ENCODE measurements at places on chromosomes 6 and 20.
A peak's percentile ranks its signal among the peaks of the same experiment; 100 is the strongest.

DNA sequence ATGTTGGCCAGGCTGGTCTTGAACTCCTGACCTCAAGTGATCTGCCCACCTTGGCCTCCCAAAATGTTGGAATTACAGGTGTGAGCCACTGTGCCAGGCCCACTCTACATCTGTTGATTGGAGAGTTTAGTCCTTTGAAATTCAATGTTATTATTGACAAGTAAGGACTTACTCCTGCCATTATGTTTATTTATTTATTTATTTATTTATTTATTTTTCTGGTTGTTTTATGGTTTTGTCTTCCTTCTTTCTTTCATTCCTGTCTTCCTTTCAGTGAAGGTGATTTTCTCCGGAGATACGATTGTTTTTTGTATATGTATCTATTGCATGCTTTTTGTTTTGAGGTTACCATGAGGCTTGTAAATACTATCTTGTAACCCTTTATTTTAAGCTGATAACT is 602.6 kb downstream of the EPM2A start:
- DNase-seq: no peak

GRCh38 chr20:57317789-57318371 is 11.7 kb upstream of the SPO11 start:
- no peak for DNase-seq

GRCh38 chr20:51424270-51425117 is 118.0 kb downstream of the NFATC2 start:
- DNase-seq: no peak

GRCh38 chr6:18527836-18528743 is 140.9 kb downstream of the RNF144B start:
- peak; percentile 57 for DNase-seq

GRCh38 chr20:2280082-2280481 is 15.7 kb upstream of the TGM3 start:
- no peak for DNase-seq

DNA sequence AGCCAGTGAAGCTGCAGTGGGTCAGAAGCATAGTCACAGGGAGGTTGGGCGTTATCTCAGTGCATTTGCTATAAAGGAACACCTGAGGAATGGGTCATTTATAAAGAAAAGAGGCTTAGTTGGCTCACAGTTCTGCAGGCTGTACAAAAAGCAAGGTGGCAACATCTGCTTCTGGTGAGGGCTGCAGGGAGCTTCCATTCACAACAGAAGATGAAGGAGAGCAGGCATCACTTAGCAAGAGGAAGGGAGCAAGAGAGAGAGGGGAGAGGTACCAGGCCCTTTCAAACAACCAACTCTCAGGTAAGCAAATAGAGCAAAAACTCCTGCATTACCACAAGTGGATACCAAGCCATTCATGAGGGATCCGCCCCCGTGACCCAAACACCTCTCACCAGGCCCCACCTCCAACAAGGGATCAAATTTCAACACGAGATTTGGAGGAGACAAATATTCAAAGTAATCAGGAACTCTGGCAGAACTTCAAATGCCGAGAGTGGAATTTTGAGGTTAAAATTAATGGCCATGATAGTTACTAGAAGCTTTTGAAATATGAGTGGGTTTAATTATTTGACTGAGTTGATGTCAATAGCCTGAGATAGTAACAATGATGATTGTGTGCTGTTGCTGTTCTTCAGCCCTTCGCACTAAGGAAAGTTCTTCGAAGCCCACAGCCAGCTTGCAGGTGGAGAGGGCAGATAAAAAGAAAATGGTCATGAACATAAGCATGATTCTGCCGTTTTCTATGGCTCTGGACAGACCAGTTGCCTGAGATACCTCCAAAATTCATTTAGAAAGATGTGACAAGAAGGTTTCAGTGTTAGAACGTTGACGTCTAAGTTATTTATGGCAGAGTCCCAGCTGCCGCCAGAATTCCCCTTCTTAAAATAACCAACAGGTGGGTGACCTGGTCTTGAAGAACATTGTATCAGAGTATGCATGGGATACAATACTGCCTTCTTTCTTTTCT is 55.3 kb upstream of the ADTRP start:
- no peak for DNase-seq

DNA sequence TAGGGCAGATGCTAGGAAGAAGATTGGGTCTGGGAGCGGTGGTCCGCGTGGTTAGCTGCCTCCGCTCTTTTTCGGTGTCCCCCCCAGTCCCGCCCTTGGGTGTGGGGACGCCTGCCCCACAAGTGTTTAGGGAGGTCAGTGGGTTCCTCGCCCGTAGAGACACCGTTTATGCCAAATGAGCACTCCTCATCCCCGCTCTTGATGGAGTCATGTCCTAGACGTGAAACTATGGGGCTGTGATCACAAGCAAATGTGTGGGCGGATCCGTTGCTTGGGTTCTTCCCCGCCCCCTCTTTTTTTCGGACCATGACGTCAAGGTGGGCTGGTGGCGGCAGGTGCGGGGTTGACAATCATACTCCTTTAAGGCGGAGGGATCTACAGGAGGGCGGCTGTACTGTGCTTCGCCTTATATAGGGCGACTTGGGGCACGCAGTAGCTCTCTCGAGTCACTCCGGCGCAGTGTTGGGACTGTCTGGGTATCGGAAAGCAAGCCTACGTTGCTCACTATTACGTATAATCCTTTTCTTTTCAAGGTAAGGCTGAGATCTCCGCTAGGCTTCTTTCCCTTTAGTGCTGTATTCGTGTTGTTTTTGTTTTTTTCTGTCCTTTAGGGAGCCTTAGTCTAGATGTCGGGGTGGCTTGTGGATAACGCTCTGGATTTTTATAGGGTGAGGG is at the start of gene HSP90AB1:
Gene HSP90AB1 (plus strand): TSS at position 439 of the 675 bp plus-strand sequence. CDS start 1,529 bp downstream, outside the sequence.
- DNase-seq: peak; percentile 97

DNA sequence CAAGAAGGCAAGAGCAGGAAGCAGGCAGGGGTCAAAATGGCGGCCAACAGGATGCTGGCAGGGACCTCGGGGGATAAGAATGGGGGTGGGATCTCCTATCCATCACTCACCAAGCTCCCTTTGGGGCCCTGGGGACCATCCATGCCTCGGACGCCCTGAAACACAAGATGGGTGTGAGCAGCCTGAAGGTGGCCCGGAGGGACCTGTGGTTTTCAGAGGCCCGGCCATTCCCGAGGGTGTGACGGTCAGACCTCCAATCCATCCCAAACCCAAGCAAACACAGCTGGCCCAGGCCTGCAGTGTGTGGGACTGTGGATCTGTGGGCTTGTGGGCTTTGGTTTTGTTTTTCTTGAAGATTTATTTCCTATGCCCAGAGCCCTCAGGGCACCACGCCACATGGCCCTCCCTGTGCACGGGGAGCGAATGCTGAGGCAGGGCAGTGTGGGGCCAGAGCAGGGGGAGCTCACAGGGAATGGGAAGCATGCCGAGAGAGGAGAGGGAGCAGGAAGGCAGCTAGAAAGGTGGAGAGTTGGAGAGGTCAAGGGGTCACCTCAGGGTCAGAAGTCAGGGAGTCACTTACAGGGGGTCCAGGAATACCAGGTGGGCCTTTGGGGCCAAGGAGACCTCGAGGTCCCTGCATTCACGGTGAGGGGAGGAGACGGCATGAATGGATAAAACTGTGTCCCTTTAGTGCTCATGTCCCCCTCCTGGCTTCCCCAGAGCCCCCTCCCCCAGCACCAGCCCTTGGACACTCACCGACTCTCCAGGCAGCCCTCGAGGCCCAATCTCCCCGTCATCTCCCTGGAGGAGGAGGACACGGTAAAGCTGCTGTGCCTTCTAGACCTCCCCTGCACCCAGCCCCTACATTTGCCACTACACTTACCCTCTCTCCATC is 14.5 kb downstream of the COL11A2 start:
- no peak for DNase-seq

- DNase-seq: no peak
These were observed 40.7 kb downstream of the TAF8 start for GRCh38 chr6:42090819-42091717.

DNA sequence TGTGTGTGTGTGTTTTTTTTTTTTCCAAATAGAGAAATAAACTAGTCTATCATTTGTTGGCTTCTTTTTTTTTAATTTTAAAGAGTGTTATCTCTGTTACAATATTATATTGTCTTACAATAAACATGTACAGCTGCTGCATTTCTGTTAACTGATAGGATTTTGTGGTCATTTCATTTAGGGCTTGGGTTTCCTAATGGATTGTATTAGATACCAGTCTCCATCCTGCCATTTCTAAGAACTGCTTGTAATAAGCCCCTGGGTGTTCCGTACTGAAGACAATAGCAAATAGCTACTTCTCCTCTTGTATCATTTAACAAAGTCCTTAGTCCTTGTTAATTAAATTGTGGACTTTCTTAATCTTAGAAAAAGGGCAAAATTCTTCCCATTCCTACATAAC is 45.7 kb downstream of the SOBP start:
- DNase-seq: no peak

DNA sequence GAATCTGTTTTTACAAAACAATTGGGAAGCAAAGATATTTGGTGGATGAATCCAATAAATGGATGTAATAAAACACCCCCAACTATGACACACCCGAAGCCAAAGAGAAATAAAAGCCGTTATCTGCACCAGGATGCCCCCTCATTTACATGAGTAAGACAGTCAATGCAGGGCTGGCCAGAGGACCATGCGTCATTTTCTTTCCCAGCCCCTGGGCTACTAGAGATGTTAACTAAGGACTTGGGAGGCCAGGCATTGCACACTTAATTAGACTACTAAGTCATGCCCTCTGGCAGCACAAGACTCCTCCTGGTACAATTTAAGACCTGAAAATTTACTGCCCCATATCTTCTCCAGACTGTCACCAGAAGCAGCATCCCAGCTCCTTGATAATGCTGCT is 3.2 kb downstream of the LEMD2 start:
- DNase-seq: peak; percentile 33

DNA sequence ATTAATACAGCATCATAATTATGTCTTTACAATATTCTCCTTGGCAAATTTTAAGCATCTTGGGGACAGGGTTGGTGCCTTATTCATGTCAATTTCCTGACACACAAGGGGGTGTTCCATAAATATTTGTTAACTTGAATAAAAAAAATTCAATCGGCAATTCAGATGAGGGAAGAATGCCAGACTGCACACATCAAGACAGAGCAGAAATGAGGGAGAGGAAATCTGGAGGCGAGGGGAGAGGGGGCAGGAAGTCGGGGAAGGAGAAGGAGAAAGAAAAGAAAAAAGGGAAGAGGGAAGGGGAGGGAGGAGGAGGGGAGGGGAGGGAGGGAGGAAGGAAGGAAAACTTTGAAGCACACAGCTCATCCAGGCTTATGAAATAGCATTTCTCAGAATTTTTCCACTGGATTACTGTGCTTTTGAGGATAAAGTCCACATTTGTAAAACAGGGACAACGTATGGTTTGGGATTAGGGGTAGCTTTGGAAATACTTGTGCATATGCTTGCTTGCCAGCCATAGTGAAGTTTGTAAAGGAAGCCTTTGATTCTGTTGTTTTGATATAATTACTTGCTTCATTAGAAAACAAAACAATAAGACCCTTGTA is 362.1 kb downstream of the SAMD5 start:
- no peak for DNase-seq

GRCh38 chr6:156974830-156975261 is 197.7 kb downstream of the ARID1B start:
- DNase-seq: no peak

GRCh38 chr6:133891149-133891926 is 2.4 kb downstream of the TCF21 start:
- peak; percentile 22 for DNase-seq

- no peak for DNase-seq
These were observed 15.5 kb downstream of the RARS2 start for GRCh38 chr6:87574237-87574804.

- DNase-seq: no peak
These were observed 160.4 kb downstream of the PACRG start for GRCh38 chr6:162887981-162888689.

GRCh38 chr6:158735009-158735408 is 84.2 kb downstream of the EZR start:
- DNase-seq: no peak

DNA sequence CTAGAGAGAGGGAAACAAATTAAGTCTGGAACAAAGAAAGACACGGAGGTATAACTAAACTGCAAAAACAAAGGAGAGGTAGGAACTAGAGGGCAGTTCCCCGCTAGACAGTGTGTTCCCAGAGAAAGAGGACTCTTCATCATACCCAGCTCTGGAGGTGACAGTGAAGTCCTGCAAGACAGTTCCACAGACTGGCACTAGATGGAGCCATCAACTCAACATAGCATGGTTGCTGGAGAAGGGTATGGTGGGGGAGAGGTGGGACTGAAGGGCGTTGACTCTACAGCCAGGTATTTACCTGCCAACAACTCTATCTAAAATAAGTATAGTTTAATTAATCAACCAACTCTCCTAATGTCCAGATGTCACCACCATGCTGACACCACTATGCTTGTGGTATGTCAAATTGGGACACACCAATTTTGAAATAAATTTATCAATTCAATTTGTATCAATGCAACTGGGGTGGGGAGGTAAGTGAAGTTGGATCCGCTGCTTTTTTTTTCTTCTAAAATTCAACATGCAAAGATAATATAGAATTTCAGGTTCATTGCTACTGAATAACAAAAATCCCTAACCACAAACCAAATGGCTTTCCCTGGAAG is 9.7 kb downstream of the BACH2 start:
- DNase-seq: peak; percentile 60

GRCh38 chr6:11129908-11130565 is 18.5 kb upstream of the ERVFRD-1 start:
- DNase-seq: no peak

GRCh38 chr6:11092668-11093375 is 812 bp upstream of the SMIM13 start:
- DNase-seq: no peak

GRCh38 chr6:114142258-114142657 is 171.3 kb upstream of the HDAC2 start:
- DNase-seq: no peak

GRCh38 chr6:161100072-161100471 is 108.5 kb downstream of the MAP3K4 start:
- DNase-seq: no peak

GRCh38 chr6:3284436-3284876 is 25.7 kb downstream of the PSMG4 start:
- DNase-seq: no peak

GRCh38 chr20:25233016-25233772 is 14.7 kb upstream of the PYGB start:
- DNase-seq: no peak

DNA sequence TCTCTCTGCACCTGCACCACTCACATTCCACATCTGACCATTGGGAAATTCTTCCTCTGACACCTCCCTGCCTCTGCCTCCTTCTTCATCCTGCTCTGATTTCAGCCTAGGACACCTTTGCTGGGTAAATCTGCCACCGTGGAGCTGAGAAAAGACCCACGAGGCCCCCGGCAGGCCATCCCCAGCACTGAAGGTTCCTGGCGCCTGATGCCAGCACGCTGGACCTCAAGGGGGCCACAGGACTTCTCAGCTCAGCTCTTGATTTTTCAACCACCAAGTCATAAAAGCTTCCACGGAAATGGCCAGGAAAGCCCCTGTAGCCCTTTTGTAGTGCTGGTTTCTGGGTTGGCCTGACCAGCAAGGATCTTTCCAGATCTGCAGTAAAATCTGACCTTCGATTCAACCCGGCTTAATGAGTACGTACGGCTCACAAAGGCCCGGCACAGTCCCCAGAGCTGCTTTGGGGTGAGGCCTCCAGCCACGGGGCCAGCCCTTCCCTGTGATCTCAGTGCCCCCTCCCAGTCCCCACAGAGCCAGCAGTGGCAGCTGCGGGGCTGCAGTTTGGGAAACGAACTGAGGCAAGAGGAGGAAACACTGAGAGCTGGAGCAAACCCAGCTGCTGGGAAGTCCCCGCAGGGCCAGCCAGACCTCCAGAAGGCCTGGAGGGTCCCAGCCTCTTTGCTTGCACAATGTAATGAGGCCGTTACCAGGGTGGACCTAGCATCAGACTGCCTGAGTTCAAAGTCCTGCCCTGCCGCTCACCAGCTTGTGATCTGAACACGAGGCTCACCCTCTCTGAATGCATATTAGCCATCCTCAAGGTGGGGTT is 157.5 kb downstream of the BMP7 start:
- no peak for DNase-seq

All from suppressor macrophage treated with lipopolysaccharide for 1 hour (primary cell).